Activated naive CD8-positive, alpha-beta T cell treated with anti-CD3 and anti-CD28 coated beads for 36 hours (primary cell): ENCODE measurements at places on chromosomes 3 and 15. TPM values are rescaled to one million over a fixed set of nuclear protein-coding genes. Genes with fewer than 3 reads are reported as not detected.

The SLC28A1 gene
- not detected for total RNA-seq

The PRSS50 gene
- not detected for total RNA-seq

DNA sequence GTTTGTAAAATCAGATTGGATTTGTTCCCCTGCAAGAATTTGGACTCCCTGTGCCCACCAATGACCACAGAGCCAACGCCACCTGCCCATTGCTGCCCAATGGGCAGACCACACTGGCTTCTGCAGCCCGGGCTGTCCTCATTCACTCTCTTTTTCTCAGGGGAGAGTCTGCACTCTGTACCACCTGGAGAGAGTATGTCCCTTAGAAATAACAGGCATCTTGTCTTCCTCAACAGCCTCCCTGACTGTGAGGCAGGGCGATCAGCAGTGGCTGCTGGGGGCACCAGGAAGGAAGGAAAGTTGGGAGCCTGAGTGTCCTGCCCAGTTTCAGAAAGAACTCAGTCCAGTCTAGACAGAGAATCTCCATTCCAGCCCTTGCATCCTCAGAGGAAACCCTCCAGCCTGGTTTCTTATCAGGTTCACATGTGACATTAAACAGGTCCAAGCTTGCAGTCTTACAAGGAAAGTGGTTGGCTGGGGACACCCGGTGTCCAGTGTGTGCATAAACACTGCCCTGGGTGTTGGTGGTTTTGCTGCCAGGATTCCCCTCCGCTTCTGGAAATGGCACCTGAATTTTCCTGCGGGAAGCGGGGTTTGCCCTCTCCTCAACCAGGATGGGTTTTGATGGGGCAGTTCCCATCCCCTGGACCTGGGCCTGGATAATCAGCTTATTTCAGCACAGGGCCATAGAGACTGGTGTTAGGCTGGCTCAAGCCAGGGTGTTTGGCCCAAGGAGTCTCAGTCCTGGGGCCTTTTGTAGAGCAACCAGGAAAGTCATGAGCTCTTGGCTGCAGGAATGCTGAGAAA lies 37.2 kb downstream of the SSUH2 start:
- no peak overlapping the region for H3K27ac ChIP-seq
- no peaks in the 10 kb centered on the region for H3K27me3 ChIP-seq
- H3K36me3 ChIP-seq, result no peaks in the 10 kb centered on the region

GRCh38 chr3:66472313-66473134 lies 28.3 kb downstream of the LRIG1 start:
- H3K4me1 ChIP-seq, result peaks cover 57% of the 10 kb centered on the region
- peaks cover 1% of the 10 kb centered on the region for H3K27me3 ChIP-seq
- peaks cover 9% of the 10 kb centered on the region for H3K36me3 ChIP-seq
- DNase-seq, result peak; percentile 28
- H3K4me3 ChIP-seq, result peak overlapping the region; percentile 23

- H3K36me3 ChIP-seq, result peaks cover 2% of the 10 kb centered on the region
- H3K4me3 ChIP-seq, result peak overlapping the region; percentile 91
- H3K27me3 ChIP-seq, result peaks cover 11% of the 10 kb centered on the region
Observed at GRCh38 chr3:53161820-53162671, 1.0 kb downstream of the PRKCD start.

GRCh38 chr15:41671656-41672648 lies 11.7 kb downstream of the MGA start:
- peaks cover 45% of the 10 kb centered on the region for H3K4me1 ChIP-seq
- no peak for DNase-seq
- H3K27ac ChIP-seq, result no peak overlapping the region
- H3K36me3 ChIP-seq, result peaks cover 45% of the 10 kb centered on the region

DNA sequence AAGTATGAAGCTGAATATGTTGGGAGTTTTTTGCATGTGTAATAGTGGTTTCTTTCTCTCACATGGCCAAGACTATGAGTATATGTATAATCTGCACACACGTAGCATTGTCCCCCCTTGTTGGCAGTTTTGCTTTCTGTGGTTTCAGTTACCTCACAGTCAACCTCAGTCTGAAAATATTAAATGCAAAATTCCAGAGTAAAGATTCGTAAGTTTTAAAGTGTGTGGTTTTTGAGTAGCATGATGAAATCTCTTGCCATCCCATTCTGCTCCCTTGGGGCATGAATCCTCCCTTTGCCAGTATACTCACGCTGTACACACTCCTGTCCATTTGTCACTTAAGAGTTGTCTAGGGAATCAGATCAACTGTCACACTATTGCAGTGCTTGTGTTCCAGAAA lies 742.0 kb upstream of the CCDC54 start:
- no peaks in the 10 kb centered on the region for H3K36me3 ChIP-seq
- DNase-seq, result no peak
- no peak overlapping the region for H3K27ac ChIP-seq
- no peaks in the 10 kb centered on the region for H3K4me1 ChIP-seq

GRCh38 chr3:166123576-166123975 lies 286.4 kb upstream of the BCHE start:
- no peak overlapping the region for H3K4me3 ChIP-seq
- no peak overlapping the region for H3K27ac ChIP-seq
- no peaks in the 10 kb centered on the region for H3K4me1 ChIP-seq
